D721Med (cell line): ENCODE measurements at places on chromosomes 7 and 10.

GRCh38 chr7:25139536-25139935 is 14.5 kb upstream of the CYCS start:
- DNase-seq, result no peak

GRCh38 chr10:348456-348855 is 213.2 kb downstream of the ZMYND11 start:
- DNase-seq, result no peak

GRCh38 chr10:44207160-44207559 is 177.7 kb downstream of the CXCL12 start:
- no peak for DNase-seq

- no peak for DNase-seq
These were observed 655.0 kb upstream of the MGMT start for GRCh38 chr10:128812000-128812399.

DNA sequence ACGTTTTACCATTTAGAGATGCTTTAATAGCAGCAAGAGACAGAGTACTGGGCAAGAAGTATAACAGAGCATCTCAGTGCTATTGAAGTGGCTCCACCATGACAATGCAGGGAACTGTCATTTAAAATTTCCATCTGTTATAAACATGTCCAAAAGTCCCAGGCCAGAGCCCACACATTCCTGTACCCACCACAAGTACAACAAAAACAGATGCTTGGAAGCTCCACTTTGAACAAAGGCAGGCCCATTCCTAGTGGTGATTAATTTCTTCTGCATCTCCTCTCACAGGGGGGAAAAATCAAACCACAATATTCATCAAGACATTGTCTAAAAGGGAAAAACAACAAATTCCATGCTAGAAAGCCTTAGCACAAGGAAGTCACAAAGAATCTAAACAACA is 627.9 kb downstream of the PARD3 start:
- no peak for DNase-seq

DNA sequence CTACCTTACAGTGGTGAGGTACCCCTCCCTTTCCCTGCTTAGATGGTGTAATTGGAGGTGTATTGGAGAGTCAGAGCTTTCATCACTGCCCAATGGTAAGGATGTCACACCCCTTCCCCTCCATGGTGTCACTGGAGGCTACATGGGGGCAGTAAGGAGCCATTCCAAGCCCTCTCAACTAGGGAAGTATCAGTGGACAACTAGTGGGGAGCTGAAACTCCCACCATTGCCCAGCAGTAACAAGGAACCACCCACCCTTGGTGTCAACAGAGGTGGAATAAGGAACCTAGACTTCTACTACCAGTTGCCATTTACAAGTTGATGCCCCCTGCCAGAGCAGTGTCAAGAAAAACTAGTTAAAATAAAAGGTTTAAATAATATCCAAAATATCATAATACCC is 2.8 kb upstream of the HIBADH start:
- no peak for DNase-seq

DNA sequence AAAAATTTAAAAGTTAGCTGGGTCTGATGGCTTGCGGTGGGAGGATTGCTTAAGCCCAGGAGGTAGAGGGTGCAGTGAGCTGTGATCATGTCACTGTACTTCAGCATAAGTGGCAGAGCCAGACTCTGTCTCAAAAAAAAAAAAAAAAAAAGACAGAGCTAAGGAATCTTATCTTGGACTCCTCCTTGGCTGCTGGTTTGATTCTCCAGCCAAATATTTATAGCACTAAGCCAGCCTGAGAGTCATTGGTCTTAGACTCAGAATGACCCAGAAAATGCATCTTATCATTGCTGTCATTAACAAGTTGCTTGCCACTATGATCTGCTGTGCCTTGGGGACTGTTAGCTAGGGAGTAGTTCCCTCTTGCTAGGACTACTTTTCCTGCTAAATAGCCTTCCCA is 164.7 kb downstream of the GNAT3 start:
- DNase-seq, result no peak

- no peak for DNase-seq
These were observed 13.8 kb downstream of the CYTH3 start for GRCh38 chr7:6258440-6259182.

DNA sequence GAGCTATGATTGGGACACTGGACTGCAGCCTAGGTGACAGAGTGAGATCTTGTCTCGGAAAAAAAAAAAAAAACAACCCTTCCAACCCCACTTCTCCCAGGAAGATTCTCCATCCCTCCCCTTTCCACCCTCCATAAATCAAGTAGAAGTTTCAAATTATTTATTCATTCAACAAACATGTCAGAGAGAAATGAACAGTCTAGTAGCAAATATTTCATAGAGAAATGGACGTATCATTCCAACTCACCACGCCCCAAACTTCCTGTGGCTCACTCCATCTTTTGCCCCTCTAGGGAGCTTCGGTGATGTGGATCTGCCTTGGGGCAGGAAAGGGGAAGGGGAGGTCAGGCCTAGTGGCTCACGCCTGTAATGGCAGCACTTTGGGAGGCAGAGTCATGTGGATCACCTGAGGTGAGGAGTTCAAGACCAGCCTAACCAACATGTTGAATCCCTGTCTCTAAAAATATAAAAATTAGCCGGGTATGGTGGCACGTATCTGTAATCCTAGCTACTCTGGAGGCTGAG is 638 bp upstream of the TRAPPC14 start:
- no peak for DNase-seq

- no peak for DNase-seq
These were observed 99.9 kb downstream of the CUBN start for GRCh38 chr10:17029581-17030271.

DNA sequence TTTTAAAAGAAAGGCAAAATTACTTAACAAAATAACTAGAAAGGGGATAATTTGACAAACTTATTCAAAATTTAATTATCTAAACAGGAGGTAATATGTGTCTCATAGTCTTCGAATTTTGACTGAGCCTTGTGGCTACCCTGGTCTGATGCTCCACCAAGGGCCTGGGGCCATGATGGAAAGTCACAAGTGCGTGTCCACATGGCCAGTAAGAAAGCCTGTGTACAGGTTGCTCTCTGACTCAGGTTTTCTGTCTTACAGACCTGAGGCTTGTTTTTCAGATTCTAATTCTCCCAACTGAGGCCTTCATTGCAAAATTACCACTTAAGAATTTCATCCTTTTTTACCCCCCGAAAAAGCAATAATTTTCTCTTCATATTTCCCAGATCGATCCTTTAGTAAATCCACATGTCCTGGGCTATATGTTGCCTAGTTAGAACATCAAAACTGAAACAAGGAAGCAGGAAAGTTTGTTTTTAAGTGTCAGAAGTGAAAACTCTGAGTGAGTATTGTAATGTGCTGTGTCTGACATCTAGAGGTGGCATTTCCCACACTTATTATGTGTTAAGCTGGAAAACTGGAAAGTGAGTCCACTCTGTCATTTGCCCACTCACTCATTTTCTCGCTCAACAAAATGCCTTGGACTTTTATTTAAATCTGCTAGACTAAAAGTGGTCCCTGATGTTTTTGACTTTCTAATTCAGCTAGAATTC is 10.0 kb downstream of the CYP3A43 start:
- no peak for DNase-seq

DNA sequence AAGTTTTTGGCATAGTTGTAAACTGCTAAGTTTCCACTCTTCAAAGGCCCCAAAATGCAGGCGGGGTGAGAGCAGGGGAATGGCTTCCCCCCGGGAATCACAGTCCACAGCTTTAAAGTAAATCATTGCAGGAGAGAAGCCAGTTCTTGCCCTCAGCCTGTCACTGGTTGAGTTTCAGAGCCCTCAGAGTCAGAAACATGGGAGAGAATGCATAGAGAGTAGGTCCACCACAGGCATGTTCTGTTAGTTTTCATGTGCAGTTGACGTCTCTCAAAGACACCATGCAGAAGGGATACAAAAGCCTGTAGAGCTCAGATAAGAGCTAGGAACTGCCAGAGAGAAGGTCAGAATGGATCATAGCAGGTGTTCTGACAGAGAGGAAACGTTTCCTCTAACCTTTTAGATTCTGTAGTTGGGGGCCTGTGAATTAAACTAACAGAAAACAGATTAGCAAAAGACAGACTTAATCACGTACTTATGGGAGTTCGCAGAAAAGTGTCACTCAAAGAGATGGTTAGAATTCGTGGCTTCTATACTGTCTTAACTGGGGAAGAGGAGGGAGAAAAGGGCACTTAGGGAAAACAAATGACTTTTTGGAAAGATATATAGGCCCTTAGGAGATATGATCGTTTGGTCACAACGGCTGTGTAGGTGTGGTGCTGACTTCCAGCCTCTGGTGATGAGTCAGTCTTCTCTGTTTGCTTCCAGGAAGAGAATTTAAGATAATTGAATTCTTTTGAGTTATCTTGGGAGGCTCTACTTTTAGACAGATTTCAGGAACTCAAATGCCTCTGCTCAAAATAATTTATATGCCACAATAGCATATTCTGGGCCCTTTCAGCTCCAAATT is 48.0 kb upstream of the MSRB2 start:
- DNase-seq, result no peak

DNA sequence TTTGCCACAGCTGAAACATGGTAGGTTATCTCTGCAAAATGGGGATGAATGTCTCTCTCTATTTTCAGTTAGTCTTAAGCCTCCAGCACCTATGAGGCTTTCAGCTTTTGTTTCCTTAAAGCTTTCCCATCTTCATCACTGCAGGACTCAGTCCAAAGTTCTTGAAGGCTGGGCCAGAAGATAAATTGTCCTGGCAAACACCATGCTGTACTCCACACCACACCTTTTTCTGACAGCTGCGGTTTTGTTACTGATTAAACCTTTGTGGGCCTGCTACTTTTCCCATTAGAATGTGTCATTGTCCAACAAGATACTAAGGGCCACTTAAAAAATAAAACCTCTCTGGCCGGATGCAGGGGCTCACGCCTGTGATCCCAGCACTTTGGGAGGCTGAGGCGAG is 87.2 kb upstream of the A1CF start:
- no peak for DNase-seq

DNA sequence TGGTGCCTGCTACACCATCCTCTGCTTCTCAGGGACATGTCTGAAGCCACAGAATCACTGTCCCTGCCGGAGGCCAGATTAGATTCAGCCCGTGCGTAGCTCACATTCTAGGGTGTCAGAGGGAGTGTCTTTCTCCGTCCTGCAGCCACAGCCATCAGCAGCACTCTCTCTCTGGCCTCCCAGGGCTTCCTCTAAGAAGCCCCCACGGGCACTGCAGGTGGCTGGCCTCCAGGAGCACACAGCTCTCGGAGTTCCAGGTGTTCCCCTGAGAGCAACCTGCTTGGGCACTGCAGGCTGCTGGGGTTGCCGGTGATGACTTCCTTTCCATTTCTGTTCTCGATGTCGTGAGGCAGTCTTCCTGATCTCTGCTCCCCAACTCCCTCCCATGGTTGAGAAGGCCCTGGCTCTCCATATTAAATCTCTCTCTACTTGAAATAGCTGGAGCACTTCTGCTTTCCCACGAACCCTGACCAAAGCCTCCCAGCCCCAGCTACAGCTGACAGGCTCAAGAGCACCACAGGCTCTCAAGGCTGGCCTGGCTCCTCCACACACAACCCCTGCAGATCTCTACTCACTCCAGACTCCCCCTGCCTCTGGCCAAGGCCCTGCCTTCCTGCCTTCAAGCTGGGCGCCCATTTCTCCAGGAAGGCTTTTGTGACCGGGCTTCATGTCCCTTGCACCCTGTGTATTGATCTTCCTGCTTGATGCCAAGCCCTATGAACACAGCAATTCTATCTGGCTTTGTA is 49.0 kb upstream of the TMEM72 start:
- no peak for DNase-seq

GRCh38 chr7:137578541-137578940 is 235.0 kb upstream of the PTN start:
- DNase-seq, result no peak

GRCh38 chr7:2956526-2957368 is 86.9 kb downstream of the CARD11 start:
- DNase-seq, result no peak

- DNase-seq, result no peak
These were observed 773.9 kb downstream of the LRMDA start for GRCh38 chr10:76205361-76205760.

DNA sequence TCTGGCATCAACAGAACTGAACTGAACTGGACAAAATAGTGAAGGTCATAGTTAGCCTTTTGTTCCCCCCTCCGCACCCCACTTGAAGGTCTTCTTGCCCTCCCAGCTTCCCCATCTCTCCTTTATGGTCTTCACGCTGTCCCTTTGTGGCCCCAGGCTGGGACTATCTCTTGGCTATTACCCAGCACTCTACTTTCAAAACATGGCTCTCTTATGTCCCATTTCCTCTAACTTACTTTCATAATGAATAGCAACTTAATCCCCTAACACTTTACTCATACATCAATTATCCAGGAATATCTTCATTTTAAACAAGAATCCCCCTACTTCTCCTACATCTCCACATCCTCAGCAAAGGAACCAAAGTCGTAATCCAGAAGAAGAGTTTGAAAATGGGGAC is 135.3 kb upstream of the ITGB1 start:
- DNase-seq, result no peak

- DNase-seq, result no peak
These were observed 54.7 kb upstream of the CALN1 start for GRCh38 chr7:72466797-72467196.

- no peak for DNase-seq
These were observed 14.8 kb upstream of the ZMIZ2 start for GRCh38 chr7:44733708-44734481.

DNA sequence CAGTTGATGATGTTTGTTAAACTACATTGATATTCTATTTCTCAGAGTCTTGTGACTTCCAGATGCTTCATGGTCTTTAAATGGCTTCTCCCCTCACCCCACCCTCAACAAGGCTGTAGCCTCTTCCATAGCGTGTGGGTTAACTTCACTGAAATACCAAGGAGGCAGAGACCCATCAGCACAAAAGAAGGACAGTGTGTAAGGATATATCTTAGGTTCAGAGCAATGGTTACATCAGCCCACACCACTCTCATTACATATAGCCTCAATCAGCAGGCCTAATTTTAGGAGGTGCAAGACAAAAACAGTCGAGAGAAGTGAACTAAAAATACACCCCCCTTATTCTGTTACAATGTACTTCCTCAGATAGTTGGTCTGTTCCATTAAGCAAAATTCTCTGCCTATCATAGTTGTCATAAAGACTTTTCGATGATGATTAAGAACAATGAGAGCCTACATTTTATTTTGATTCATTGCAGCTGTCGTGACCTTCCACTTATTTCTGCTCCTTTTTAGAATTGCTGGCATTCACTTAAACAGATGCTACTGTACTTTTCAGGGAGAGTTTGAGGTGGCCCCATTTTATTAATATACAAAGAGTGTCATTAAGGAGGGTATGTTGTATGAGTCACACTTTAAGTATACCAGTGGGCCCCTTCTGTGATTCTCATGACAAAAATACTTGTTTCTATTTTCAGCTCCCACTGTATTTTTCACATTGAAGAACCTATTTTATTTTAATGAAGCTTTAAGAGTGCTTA is 52.1 kb downstream of the WIPF3 start:
- DNase-seq, result no peak
